ENCODE measurements at places on chromosomes 16 and 17.

GRCh38 chr16:80936410-80936809 is 70.3 kb downstream of the CMC2 start:
- DNase-seq, result no peak

GRCh38 chr16:52872731-52873130 is 180.0 kb downstream of the CHD9NB start:
- no peak for DNase-seq

GRCh38 chr16:47045023-47045422 is 71.5 kb upstream of the DNAJA2 start:
- no peak for DNase-seq

- DNase-seq, result no peak
These were observed 36.4 kb downstream of the PSME3IP1 start for GRCh38 chr16:57149391-57149790.

DNA sequence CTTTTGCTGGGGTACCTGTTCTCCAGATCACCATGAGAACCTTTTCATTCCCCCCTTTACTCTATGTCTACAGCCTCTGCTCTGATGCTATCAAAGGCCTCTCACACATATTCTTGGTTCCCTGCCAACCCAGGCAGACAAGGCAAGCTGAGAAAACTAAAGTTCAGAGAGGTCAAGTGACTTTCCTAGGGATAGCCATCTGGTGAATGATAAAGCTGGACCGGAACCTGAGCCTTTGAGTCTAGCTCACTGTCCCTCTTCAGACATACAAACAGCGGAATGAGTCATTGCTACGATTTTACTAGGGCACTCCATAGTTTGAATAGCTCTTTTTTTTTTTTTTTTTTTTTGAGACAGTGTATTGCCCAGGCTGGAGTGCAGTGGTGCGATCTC is 73.3 kb downstream of the XYLT1 start:
- DNase-seq, result no peak

- peak; percentile 35 for DNase-seq
These were observed 325.3 kb downstream of the UTP18 start for GRCh38 chr17:51585514-51586104.

- no peak for DNase-seq
These were observed 11.7 kb upstream of the DOK4 start for GRCh38 chr16:57498031-57498430.

GRCh38 chr16:87491522-87492290 is 1.1 kb downstream of the ZCCHC14 start:
- DNase-seq, result no peak

- DNase-seq, result no peak
These were observed 8.8 kb downstream of the WFDC1 start for GRCh38 chr16:84303516-84303915.
